Adrenal gland (tissue), 19 donors: ENCODE measurements at places on chromosomes 1 and 21. TPM values are rescaled to one million over a fixed set of nuclear protein-coding genes. Genes with fewer than 3 reads are reported as not detected.

GRCh38 chr21:37862536-37862935, 53.7 kb downstream of the KCNJ6 start:
- DNase-seq: no peak

DNA sequence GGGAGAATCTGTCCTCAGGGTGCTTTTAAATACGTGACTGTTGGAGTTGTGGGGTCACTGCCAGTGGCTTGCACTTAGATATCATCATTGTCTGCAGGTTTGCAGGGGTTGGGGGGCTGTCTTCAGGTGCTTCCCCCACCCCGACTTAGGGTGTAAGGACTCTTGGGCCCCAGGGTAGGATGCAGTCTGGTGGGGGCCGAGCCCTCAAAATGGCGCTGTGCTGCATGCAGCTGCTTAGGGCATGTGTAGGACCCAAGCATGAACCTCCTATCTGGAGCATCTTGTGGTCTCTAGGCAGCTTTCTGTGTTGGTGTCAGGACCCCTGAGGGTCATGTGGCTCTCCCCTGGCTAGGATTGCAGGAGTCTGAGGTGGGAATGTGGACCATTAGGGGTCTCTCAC, 55.6 kb upstream of the B3GALT2 start:
- no peak for DNase-seq

C1QC gene
- 476 TPM for total RNA-seq

USP48 gene
- 115 TPM for total RNA-seq

DNA sequence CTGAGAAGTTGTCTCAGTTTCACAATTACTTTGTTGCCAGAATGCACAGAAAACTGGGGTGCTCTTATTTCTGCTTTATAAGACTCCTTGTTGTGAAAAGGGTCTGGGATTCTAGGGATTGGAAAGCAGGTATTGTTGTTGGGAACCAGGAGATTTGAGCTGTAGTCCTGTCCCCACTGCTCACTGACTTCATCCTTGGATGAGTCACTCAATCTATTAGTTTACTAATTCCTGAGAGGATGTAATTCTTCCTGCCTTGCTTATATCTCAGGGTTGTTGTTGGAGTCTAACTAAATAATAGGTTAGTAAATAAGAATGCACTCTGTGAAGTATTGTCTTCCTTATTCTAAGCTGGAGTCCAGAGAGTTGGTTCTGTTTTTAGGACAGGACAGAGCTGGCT, 172.5 kb upstream of the GALNT2 start:
- no peak for DNase-seq

- no peak for DNase-seq
Observed at GRCh38 chr1:57208741-57209302, 215.0 kb downstream of the DAB1 start.

GRCh38 chr1:156001021-156001661, 19.6 kb downstream of the SSR2 start:
- no peak for DNase-seq

DNA sequence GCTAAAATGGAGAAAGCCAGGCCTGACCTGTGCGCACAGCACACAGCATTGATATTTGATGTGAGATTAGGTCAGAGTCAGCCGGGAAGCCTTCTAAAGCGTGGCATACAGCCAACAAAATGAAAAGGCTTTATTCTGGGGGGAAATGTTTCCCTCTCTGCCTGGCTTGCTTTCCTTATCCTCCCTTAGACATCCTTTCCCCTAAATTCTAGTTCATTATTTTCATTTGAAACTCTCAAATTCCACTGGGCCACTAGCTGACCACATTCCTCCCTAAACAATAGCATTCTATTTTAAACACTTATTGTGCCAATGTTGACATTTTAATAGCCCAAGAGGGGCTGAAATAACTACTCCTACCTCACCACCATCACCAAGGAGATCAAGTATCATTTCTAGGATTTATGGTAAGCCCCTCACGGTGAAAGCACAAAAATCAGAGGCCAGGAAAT, 49.4 kb downstream of the LEPR start:
- no peak for DNase-seq

GPR37L1 gene
- total RNA-seq: 0.30 TPM

GRCh38 chr1:226589008-226589733, 40.6 kb downstream of the STUM start:
- DNase-seq: peak; percentile 80

DNA sequence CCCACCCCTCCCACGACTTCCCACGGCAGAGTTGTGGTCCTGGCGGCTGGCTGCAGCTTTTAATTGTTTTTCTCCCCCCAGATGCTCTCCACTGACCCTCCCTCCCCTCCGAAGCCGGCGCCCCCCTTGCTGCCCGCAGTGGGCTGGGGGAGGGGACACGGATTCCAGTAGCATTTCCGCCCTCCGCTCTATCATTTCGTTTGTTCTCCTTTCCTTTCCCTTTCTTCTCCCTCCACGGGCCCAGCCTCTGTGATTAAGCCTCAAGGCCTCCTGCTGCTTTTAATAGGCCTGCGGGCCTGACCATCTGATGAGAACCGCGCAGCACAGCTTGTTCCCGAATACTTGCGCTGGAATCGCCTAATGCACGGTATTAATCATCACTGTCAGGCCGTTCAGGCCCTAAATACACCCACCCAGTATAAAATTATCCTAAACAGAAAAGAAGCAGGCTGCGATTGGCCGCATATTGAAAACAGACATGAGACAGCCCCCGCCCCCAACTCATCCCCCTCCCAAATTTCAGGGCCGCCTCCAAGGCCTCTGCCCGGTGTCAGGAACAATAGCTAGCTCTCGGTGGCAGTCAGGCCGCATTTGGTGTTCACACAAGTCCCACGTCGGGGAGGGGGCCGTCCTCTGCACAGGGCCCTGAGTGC, 102.0 kb upstream of the ARHGEF16 start:
- peak; percentile 79 for DNase-seq

PRR9 gene
- total RNA-seq: not detected

DNA sequence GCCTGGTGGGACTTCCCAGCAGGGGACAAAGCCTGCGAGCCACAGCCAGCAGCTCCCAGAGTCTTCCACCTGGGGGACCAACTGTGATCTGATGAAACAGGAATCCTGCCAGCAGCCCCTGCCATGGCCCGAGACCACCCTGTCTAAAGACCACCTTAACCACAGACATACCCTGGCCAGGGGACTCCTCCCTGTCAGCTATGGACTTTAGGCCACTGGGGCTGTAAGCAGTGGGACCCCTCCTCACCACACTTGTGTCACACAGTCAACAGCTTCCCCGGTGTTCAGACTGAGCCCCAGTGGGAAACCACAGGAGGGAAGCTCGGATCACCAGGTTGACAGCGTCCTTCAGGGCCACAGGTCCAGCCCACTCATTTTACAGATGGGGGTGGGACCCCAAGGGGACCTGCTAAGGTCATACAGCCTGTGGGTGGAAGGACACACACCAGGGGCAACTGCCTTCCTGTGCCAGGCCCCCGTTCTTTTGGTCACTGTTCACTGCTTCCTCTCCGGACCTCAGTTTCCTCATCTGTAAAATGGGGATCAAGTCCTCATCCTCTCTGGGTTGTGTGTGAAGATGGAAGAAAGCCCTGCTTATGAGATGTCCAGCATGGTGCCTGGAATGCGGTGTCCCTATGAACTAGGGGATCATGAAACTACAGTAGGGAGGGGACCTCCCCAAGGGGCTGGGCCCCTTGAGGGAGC, 11.4 kb downstream of the EPHA2 start:
- no peak for DNase-seq

GRCh38 chr1:116767782-116768382, 13.7 kb downstream of the CD2 start:
- DNase-seq: no peak

ERICH3 gene
- 1.1 TPM for total RNA-seq

DNA sequence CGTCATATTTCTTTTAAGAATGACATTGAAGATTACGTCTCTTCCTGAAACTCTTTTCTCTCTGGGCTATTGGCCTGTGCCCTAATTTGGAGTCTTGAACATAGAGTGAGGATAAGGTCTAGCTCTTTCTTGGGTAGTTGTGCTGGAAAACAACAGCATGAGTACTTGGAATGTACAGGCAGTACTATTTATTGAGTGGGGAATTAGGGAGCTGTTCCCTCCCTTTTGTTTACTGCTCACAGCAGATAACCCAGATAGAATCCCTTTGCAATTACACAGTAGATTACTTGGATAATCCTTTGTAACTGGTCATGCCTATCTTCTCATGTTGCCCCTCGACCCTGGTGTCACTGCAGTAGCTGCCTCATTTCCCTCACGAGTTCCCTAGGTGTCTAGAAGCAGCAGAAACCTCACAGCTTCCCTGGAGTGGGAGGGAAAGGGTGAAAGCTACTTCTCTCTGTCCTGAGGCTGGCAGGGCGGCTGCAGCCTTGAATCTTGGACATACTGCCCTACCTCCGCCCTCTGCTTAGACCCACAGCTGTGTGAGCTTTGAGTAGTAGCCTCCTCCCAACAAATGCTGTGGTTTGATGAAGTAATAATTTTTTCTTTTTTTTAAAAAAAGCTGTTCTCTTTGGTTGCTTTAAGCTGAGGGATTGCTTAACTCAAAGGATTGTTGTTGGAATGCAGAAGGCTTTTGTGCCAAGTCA, 70.6 kb downstream of the FGGY start:
- DNase-seq: peak; percentile 83

- DNase-seq: no peak
Observed at GRCh38 chr1:76262601-76263000, 188.1 kb downstream of the ST6GALNAC3 start.

DNA sequence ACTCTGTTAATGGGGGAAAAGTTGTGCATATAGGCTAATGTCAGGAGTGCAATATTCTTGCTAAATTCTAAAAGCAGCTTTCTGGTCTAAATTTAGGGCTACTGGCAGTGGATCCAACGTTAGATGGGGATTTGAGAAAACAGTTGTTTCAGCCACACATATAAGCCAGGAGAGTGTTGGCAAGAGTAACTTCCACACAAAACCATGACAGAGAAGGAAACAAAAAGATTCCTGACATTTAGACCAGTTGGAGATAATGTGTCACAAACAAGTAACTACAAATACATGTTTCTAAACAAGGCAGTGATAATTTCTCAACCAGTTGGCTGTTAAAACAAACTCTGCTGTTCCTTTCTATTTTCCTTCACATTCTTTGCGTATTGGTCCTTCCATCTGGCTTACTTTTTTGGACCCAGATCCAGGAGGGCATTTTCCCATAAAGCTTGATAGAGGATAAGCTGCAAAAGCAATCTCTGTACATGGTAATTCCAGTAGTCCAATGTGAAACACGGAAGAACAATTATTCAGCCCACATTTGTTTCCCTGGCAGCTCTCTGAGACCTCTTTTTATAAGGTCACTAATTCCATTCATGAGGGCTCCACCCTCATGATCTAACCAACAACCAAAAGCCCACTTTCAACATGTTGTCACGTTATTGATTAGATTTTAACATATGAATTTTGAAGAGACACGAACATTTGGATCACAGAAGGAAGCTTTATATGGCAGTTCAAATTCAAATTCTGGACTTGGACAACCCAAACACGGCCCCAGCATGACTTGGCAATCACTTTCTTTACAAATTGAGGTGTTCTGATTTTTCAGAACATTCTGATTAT, 1888.6 kb downstream of the MRPL39 start:
- DNase-seq: no peak

- no peak for DNase-seq
Observed at GRCh38 chr1:178019622-178020021, 49.8 kb upstream of the SEC16B start.

DNA sequence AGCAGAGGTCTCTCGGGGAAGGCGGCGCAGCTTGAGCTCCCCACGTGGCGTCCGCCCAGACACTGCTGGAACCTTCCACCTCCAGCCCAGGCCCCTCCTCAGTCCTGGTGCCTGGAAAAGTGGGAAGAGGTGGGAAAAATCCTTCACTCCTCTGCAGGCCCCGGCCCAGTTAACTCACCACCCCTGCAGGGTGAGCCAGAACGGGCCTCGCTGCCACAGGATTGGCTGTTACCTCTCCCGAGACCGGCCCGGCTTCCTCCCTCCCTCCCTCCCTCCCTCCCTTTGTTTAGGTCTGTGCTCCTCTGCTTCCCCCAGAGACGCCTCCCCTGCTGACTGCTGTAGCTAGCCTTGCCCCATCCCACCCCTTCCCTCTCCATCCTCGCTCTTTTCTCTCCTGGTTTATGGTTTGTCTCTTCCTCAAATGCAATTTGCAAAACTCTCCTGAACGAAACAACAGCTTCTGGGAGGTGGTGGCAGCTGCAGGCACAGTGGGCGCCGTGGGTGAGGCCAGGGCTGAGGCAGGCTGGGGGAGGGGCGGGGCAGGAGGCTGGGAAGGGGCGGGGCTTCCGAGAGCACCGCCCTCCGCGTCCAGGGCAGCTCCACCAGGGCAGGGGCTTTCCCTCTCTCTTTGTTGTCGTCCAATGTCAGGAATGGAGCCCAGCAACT, 6.5 kb downstream of the CAPN9 start:
- DNase-seq: peak; percentile 45

RC3H1 gene
- 24.3 TPM for total RNA-seq

GRCh38 chr1:192524223-192524622, 51.4 kb upstream of the RGS1 start:
- no peak for DNase-seq

DNA sequence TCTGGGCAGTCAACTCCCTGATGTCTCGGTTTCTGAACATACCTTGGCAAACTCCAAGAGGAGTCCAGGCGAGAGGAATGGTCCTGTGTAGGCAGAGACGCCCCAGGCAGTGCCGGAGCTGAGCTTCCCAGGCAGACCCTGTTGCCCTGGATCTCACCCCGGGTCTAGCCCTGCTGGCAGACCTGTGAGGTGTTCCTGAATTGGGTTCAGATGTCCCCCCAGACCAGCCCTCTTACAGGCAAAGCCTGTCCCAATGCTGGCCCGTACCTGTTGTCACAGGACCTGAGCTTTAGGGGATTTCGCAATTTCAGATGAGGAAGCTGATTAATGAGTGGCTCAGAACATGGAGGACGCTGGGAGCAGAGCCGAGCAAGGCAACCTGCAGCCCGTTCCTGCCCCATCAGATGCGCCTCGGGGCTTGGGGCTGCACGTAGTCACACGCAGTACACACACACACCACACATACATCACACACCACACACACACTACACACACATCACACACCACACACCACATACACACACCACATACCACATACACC, 38.5 kb upstream of the PDE9A start:
- peak; percentile 17 for DNase-seq
